ENCODE measurements at places on chromosomes 2 and 18.

GRCh38 chr2:23574919-23575654 is 190.1 kb downstream of the KLHL29 start:
- no peak for DNase-seq

DNA sequence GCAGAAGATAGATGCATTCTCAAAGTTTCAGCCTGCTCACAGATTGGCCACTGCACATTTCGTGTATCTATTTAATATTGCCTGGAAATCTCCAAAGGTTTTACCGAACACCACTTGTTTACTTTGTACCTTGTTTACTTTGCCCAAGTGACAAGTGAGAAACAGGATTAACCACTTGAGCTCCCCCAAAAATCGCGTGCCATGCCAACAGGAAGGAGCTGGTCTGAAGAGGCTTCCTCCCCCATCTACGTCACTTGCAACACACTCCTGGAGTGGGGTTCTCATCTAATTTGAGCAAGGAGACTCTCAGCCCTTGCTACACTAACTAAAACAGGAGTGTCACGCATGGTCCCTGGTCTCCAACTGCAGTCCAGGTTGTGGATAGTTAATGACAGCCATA is 212.5 kb upstream of the TMEM200C start:
- no peak for DNase-seq

- DNase-seq = no peak
Observed at GRCh38 chr2:234334756-234335155, 162.1 kb downstream of the ARL4C start.

- no peak for DNase-seq
Observed at GRCh38 chr2:160063271-160063670, 856 bp upstream of the PLA2R1 start.

DNA sequence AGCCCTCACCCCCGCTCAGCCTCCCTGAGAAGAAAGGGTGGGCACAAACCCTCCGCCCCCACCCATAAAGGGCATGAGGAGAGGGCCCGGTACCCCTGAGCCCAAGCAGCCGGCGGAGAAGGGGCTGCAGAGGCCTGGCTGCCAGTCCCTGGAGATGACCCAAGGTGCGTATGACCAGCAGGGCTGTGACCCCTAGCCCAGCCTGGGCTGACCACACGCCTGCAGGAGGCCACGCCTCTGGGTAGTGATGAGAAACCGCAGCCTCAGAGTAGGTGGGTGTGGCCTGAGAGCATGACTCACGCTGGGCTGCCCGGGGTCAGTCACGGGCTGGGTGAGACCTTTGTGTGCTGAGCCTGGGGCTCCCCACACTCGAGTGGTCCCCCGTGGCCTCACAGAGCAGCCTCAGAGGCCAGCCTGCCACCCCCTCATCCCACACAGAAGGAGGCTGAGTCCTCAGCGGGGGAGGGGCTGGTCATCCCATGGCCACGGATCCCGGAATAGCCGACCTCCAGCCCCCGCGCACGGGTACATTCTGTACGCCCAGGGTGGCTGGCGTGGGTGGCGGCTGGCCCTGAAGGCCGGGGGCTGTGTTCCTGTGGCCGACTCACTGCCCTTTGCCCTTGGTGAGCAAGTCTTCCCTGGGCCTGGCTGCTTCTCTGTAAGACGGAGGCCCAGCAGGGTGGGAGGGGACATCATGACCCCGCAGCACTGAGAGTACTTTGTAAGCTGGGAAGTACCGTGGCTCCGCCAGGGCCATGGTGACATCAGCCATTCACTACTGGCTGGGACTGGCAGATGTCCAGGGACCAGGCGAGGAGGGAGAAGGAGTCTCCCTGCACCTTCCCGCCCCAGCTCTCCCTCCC is 110.8 kb upstream of the OTOS start:
- peak; percentile 92 for DNase-seq

- DNase-seq = no peak
Observed at GRCh38 chr2:38430597-38431207, 53.6 kb upstream of the ATL2 start.

DNA sequence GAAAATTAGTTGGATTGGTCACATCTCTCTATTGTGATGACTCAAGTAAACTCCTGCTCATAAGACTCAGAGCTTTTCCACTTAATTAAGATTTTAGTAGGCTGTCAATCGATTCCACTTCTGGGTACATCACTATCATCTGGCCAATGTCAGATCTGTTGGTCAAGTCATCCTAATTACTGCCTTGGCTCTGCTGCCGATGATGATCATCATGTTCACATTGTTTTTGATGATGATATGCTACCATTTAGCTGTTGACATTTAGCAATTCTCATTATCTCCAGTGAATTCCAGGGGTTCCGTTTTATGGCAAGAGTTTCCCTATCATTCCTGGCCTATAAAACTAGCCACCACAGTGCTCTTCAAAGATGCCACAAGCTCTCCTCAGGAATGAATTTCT is 253.4 kb downstream of the IKZF2 start:
- no peak for DNase-seq

GRCh38 chr18:63138436-63139340 is 180.9 kb downstream of the BCL2 start:
- no peak for DNase-seq

DNA sequence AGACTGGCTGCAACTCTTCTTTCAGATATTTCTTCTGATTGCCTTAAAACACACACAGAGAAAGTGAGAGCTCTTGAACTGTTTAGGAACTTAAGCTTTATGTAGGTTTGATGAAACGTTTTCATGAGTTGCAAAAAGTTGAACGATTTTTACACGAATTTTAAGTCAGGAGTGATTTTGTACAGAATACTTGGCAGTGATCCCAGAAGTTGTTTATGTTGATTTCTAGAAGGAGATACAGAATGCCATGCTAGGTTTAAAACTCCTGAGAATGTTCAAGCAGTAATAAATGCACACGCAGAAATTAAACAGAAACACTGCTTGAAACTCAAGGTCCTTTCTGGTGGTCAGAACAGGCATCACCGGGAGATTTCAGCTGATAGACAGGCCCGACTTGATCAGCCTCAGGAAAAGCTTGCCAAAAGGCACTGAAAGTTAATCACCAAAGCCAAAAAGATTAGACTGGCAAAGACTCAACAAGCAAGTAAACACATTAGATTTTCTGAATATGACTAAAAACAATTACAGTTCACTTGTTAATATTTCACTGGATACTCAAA is 123.1 kb downstream of the SOCS6 start:
- DNase-seq = no peak

- DNase-seq = no peak
Observed at GRCh38 chr2:38997781-38998180, 108.1 kb downstream of the ARHGEF33 start.

DNA sequence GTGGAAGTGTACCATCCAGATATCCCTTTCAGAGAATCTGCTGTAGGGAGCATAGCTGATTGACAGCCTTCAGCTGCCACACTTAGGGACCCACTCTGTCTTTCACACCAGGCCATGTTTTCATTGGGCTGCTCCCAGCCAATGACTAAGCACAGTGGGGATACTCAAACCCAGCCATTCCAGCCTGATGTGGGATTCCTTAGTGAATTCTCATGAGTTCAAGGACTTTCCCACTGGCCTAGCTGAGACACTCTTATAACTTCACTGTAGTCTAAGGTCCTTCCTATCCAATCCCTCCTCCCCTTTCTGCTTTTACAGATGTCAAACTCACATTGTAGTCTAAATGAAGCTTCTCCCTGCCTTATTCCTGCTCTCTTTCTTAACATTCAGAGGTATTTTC is 201.2 kb downstream of the PIK3C3 start:
- no peak for DNase-seq

GRCh38 chr2:213129311-213129710 is 22.1 kb downstream of the IKZF2 start:
- no peak for DNase-seq

- DNase-seq = no peak
Observed at GRCh38 chr2:169143998-169144397, 74.6 kb downstream of the DHRS9 start.

- no peak for DNase-seq
Observed at GRCh38 chr2:212831671-212832199, 293.1 kb upstream of the ERBB4 start.

DNA sequence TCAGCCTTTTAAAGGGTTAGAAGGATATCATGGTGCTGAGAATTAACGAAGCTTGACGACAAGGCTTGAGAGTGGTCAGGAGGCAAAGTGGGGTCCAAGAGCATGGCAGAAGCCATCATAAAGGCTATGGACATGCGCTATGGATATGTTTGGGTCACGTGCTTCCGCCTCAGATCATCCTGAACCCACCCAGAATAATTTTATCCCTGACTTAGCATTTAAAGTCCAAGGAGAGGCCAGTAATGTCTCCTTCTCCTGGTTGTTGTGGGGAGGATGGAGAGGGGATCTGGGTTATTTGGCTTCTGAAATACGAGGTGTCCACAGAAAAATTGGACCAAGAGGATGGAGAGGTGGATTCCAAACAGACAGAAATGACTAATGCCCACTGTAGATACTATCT is 38.8 kb upstream of the RBMS1 start:
- no peak for DNase-seq

GRCh38 chr2:124027182-124027581 is 2.1 kb downstream of the CNTNAP5 start:
- DNase-seq = no peak

GRCh38 chr2:218284106-218284811 is 8.0 kb downstream of the TMBIM1 start:
- peak; percentile 41 for DNase-seq

GRCh38 chr18:79393635-79394533 is 1.8 kb upstream of the NFATC1 start:
- DNase-seq = peak; percentile 59

DNA sequence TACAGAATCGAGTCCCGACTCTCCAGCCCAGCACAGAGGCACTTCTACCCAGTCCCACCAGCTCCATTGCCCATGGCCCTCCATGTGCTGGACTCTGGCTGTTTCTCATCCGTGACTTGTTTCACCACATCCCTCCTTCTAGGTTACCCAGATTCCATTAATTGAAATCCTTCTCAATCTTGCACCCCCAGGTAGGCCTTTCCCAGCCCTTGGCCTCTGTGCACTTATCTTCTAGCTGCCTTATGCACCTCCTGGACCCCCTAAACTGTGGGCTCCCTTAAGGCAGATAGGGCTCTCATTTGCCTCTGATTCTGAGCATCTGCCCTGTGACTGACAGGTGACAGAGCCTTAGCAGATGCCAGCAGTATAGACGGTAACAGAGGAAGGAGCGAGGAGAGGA is 9.2 kb downstream of the MYCN start:
- no peak for DNase-seq

- no peak for DNase-seq
Observed at GRCh38 chr2:27071990-27072830, 756 bp upstream of the OST4 start.

- DNase-seq = no peak
Observed at GRCh38 chr2:53744395-53745065, 23.1 kb upstream of the CHAC2 start.

GRCh38 chr2:88874063-88874657 is 182.7 kb downstream of the RPIA start:
- DNase-seq = no peak

- DNase-seq = no peak
Observed at GRCh38 chr2:189519631-189520387, 60.8 kb downstream of the SLC40A1 start.

DNA sequence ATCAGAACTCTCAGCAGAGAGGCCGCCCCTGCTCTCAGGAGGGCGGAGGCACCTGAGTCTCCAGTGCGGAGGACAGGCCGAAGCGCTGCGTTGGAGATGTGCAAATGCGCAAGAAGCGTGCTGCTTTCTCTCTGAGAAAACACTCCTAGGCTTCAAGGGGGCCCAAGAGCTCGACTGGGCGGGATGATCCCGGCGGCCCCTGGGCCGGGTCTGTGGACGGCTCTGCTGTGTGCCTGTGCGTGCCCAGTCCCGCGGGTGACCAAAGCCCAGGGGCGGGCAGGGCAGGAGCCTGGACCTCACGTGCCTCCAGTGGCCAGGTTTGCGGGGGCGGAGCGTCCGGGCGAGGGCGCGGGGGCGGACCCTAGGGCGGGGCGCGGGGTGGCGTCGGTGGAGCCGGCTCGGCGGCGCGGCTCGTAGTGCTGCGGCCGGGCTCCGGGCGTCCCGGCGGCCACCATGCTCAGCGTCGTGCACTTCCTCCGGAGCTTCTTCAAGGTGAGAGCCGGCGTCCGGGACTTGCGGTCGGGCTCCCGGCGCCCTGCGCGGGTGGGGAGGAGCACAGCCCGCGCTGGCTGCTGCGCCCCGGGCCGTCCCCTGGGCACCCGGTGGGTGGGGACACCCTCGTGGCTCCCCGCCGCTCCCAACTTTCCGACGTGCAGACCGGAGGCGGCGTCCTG is at the start of gene ARHGEF4:
TSS of gene ARHGEF4 (plus strand) at position 414 of the 674 bp plus-strand sequence. CDS start at position 454, 40 bp downstream.
- DNase-seq = peak; percentile 18

GRCh38 chr2:98829581-98830270 is 98.8 kb upstream of the MGAT4A start:
- DNase-seq = no peak

DNA sequence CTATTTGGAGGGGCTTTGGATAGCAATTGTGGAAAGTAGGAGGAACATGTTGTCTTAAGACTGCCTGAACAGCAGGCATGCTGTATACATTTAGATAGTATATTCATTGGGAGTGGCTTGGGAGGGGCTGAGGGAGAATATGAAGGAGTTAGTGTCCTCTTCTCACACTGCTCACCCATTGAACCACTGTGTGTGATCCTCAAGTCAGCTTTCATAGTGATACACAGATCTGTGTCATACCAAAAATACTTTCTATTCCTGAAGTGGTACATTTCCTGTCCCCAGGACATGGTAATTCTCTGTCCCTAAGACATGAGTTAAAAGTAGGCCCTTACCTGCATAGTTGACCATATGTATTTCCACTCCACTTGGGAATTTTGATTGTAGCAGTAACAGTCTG is 9.6 kb downstream of the NEMP2 start:
- DNase-seq = no peak

All from substantia nigra (tissue), 51 donors.